ENCODE measurements at places on chromosomes 11 and 22.

GRCh38 chr22:32475468-32476010 lies 928 bp downstream of the FBXO7 start:
- peak; percentile 55 for DNase-seq

DNA sequence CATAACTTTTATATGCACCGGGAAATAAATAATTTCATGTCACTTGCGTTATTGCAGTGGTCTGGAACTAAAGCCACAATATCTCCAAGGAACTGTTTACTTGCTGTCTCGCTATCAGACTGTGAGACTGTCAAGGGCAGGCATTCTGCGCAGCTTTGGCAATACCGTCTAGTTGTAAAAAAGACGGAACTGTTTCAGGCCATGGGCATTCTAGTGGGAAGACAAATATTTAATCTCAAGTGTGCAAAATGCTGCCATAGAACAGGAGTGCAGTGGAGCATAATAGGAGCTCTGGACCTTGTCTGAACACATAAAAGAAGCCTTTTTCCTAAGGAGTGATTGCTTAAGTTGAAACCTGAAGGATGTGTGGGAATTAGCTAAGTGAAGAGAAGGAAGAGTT lies 53.8 kb downstream of the PACS1 start:
- no peak for DNase-seq

- DNase-seq, result peak; percentile 81
These were observed 8.1 kb downstream of the BCL9L start for GRCh38 chr11:118917481-118918127.

GRCh38 chr11:45733176-45733575 lies 67.8 kb upstream of the CHST1 start:
- DNase-seq, result no peak

All from ELF-1 (cell line).